ENCODE measurements at places on chromosomes 5 and 9. TPM values are rescaled to one million over a fixed set of nuclear protein-coding genes. Genes with fewer than 3 reads are reported as not detected.

Gene MED27
- total RNA-seq, result 32.9 TPM

Gene NIM1K
- total RNA-seq, result 0.21 TPM

Gene SLCO6A1
- not detected for total RNA-seq

Gene ZSWIM6
- total RNA-seq, result 3.9 TPM

Gene ZDHHC11
- 15.8 TPM for total RNA-seq

Gene TRIM36
- total RNA-seq, result 2.1 TPM

Gene KIF4B
- total RNA-seq, result 0.02 TPM

Gene CAMK2A
- total RNA-seq, result 0.69 TPM

Gene PRRX2
- total RNA-seq, result 5.3 TPM

Gene GLRA1
- not detected for total RNA-seq

Gene RANBP17
- 3.2 TPM for total RNA-seq

Gene C9orf153
- total RNA-seq, result 0.34 TPM

Gene RASGEF1C
- 0.10 TPM for total RNA-seq

Gene AHRR
- total RNA-seq, result 4.8 TPM

Gene ANKDD1B
- total RNA-seq, result 0.09 TPM

Gene TNPO1
- 103 TPM for total RNA-seq

Gene SQSTM1
- total RNA-seq, result 838 TPM

Gene SOX30
- not detected for total RNA-seq

Gene GRIN1
- 0.11 TPM for total RNA-seq
